ENCODE measurements at places on chromosomes 7 and 10. TPM values are rescaled to one million over a fixed set of nuclear protein-coding genes. Genes with fewer than 3 reads are reported as not detected.

GRCh38 chr7:155971180-155971770 lies 159.0 kb upstream of the SHH start:
- H3K4me1 ChIP-seq = no peaks in the 10 kb centered on the region
- no peaks in the 10 kb centered on the region for H3K36me3 ChIP-seq
- DNase-seq = no peak
- H3K4me3 ChIP-seq = no peak overlapping the region
- H3K27ac ChIP-seq = no peak overlapping the region

DNA sequence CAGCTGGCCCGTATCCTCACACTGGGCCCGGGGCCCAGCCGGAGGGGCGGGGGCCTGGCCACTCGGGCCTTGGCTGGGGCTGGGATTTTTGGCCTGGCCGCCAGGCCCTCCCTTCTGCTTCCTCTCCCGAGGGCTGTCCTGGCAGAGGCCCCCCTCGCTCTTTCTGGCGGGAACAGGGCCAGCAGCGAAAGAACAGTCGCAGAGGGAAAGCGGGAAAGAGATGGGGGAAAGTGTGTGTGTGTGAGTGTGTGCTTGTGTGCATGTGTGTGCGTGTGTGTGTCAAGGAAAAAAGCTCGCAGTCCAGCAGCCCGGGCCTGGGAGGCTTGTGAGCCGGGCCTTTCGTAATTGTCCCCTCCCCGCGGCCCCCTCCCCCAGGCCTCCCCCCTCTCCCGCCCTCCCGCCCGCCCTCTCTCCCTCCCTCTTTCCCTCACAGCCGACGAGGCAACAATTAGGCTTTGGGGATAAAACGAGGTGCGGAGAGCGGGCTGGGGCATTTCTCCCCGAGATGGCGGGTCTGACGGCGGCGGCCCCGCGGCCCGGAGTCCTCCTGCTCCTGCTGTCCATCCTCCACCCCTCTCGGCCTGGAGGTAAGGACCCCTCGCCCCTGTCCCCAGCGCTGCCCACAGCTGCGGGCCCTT lies at the start of gene ELN:
TSS of gene ELN (plus strand) at position 491 of the 638 bp plus-strand sequence. CDS start at position 506, 15 bp downstream.
- DNase-seq = peak; percentile 95
- H3K4me1 ChIP-seq = peaks cover 92% of the 10 kb centered on the region
- H3K36me3 ChIP-seq = no peaks in the 10 kb centered on the region
- peak within 1 kb of the TSS; percentile 80 for H3K27ac ChIP-seq

Gene FAM180A
- 0.08 TPM for polyA plus RNA-seq

Gene AFAP1L2
- 4.5 TPM for polyA plus RNA-seq

Gene POLR2J2
- polyA plus RNA-seq = 1.8 TPM

Gene ZPBP
- polyA plus RNA-seq = not detected

Measured in stomach (tissue), 19 donors.